ENCODE measurements at places on chromosomes 4 and X.

- no peak for DNase-seq
These were observed 35.9 kb downstream of the MAGEA1 start for GRCh38 chrX:153214934-153215333.

GRCh38 chr4:118357601-118358000 lies 4.8 kb upstream of the PRSS12 start:
- no peak for DNase-seq

DNA sequence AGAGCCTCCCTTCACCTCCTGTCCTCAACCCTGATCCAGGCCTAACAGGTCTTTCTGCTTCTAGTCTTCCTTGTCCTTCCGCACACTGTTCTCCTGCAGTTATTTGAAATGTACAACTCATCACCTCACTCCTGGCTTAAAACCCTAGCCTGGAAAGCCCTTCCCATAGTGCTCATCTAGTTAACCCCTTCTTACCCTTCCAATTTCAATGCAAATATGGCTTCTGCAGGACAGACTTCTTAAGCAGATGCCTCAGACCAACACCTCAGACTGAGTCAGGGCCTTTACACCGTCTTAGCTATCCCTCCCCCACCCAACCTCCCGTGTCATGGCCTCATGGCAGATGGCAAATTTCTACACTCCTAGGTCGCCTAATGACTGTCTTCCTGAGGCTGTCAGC lies 130.4 kb downstream of the BCOR start:
- no peak for DNase-seq

DNA sequence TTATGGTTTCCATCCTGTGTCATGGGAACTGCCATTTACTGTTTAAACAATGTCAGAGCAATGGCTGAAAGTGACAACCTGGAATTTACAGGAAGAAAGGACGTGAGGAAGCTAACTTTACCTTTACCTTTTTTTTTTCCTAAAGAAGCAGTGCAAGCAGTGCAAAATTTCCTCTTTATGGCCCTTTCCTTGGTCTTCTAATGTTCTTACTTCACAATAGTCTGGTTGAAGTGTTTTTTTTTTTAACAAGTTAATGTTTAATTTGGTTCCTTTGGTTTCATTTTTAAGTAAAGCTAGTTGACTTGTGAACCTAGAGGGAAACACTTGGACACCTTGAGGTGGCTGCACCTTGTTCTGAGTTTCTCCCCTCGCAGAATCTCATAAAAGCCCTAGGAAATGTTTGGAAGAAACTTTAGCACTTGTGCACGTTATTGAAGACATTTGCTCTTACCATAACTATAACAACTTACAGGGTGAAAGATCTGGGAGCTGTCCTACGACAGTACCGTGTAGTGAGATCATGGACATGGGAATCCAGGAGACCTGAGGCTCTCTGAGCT lies 1.8 kb downstream of the SGMS2 start:
- DNase-seq = no peak

GRCh38 chr4:21778702-21779101 lies 169.9 kb downstream of the KCNIP4 start:
- no peak for DNase-seq

- no peak for DNase-seq
These were observed 8.4 kb upstream of the TBL1X start for GRCh38 chrX:9456250-9457074.

GRCh38 chrX:13188731-13189309 lies 131.0 kb downstream of the ATXN3L start:
- no peak for DNase-seq

DNA sequence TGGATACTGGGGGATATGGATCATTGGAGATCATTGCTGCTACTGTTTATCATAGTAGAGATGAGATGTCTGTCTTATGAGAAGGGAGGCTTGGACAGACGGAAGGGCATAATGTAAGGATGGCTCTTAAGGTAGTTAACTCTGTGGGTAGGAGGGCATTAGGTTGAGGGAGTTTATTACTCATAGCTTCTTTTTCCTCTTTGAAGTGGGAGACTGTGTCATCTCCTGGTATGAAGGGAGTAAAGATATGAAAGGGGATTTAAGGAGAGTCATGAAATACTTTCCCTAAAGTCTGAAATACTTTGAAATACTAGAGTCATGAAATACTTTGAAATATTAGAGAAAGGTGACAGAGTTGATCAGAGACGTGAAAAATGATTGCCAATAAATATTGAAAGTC lies 255.5 kb upstream of the PITX2 start:
- DNase-seq = no peak

GRCh38 chr4:148344352-148344751 lies 97.9 kb downstream of the NR3C2 start:
- DNase-seq = no peak

DNA sequence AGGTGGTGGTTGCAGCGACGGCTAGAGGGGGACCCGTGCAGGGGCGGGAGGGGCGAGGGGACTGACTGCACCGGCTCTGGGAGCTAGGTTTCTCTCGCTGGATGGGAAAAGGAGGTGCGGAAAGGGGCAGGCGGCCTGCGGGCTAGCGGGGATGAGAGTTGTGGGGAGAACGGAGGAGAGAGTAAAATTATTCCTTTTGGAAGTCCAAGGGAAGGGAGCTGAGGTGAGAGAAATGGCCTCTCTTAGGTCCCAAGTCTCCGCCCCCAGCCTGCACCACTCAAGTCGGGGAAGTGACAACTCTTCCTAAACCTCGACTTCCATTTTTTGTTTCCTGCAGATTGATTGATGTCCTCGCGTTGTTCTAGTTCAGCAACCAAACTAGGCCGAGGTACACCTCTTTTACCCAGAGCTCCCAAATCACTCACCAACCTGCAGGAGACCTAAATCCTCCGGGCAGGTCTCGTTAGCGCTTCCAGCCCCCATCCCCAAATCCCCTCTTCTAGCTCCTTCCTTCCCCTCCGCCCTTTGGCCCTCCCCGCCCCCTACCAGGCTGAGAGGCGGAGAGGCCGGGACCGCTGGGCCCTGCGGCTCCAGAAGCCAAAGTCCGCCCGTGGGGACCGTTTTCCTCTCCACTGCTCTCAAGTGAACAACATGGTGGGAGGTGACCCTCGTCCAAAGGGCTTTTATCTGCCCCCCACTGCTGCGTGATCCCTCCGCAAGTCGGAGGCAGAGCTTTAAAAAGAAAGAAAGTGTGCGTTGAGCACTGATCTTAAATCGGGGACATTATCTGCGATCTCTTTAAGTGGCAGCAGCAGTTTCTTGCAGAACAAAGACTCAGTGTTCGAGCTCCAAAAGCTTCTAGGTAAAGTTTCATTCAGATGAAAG lies 7.3 kb downstream of the PITX2 start:
- no peak for DNase-seq
